ENCODE measurements at places on chromosomes 5 and 9.

DNA sequence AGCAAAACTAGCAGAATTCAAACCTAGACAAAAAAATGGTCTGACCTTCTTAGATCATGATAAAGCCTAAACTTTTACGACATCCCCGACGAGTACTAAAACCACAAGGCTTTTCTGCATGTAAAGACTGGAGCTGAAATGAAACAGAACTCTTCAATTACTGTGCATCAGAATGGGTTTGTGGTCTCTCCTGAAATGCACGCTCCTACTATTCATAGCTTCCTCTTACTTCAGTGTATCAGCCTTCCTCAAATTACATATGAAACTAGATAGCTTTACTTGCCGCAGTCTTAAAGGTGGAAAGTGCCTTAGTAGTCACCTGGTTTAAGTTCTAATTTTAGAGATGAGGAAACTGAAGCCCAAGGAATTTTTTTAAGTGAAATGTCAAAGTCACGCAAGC, 24.6 kb upstream of the MED10 start:
- no peak for DNase-seq

DNA sequence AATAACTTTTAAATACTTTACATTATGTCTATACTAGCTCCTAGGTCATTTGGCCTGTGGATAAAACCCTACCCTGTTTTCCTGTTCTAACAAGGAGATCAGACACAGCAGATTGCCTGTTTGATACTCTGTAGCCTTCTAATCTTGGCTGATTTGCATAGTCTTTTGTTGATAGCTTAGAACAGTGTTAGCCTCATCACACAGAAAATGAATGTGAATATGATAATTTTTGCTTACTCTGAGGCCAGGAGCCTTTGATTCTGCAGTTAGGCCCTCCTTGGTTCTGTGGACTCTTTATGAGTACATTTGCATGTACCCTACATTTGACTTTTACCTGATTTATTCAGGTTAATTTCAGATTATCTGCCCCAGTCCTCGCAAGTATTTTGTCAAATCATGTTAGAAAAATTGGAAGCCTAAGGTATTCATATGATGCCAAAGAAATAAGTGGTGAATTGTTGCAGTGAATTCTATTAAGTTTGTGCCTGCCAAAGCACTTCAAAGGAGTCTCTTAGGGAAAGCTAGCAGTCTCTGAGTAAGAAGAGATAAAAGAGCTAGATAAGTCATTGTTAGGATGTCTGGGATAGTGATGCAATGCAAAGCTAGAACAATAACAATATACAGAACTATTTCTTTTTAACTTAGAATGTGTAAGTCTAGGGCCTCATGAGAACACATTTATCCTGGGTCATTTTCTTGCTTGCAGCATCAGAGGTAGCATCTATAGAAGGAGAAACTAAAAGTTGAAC, 56.4 kb downstream of the SCAMP1 start:
- no peak for DNase-seq

- no peak for DNase-seq
Observed at GRCh38 chr5:152560512-152561137, 155.5 kb upstream of the NMUR2 start.

GRCh38 chr5:177454397-177455035, 7.9 kb downstream of the PRR7 start:
- DNase-seq = peak; percentile 92

DNA sequence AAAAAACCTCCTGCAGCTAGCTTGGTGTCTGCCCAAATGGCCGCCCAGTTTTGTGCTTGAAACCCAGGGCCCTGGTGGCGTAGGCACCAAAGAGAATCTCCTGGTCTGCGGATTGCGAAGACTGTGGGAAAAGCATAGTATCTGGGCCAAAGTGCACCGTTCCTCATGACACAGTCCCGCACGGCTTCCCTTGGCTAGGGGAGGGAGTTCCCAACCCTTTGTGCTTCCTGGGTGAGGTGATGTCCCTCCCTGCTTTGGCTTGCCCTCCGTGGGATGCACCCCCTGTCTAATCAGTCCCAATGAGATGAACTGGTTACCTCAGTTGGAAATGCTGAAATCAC, 83.0 kb upstream of the JAK2 start:
- no peak for DNase-seq

DNA sequence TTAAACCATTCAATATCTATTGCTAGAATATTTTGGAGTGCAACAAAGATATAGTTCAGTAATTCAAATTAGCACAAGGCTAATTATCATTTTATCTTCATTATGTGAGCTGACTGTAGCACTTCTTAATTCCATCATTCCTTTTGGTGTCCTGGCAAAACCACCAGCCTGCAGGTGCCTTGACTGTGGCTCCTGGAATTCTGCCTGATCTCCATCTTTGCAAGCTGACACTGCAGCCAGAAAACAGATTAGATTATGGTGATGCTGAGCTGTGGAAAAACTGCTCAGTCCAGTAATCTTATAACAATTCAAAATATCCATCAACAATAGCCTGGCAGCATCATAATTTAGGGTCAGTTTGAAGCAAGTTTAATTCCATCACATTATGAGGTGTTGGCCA, 919.5 kb downstream of the DTWD2 start:
- DNase-seq = no peak

DNA sequence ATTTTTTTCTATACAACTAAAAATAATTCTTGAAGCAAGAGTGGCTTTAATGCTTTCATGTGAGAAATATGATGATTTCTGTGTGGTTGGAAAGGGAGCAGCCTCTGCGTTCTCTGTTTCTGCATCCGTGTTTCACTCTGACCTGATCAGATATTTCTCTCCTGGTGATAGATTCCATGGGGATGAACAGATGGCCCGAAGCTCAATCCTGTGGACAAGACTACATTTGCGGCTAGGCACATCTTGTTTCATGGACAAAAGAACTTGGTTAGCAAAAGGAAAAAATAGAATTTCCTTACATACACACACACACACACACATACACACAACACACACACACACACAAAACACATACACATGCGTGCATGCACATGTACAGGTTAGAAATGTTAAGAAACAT, 218.2 kb upstream of the ADAMTS16 start:
- no peak for DNase-seq

DNA sequence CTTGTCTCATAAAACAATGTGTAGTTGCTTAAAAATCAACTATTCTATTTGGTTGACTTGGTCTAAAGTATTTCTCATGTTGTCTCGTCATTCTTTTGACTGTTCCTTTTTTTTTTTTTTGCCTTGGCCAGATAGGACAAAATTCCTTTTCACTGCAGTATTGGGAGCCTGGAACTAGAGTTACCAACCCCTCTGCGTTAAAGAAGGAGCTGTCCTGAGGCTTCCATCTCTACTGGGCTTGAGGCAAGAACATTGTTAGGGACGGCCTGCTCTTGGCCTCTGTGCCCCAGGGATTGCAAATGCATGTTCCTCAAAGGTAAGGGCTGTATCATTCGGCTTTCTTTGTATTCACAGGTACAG, 1.4 kb upstream of the NPR2 start:
- no peak for DNase-seq

- DNase-seq = no peak
Observed at GRCh38 chr9:33354651-33355211, 47.6 kb downstream of the AQP7 start.

GRCh38 chr5:95823738-95824609, 1.4 kb upstream of the GLRX start:
- peak; percentile 47 for DNase-seq

GRCh38 chr5:82278711-82279370, 687 bp upstream of the RPS23 start:
- no peak for DNase-seq

DNA sequence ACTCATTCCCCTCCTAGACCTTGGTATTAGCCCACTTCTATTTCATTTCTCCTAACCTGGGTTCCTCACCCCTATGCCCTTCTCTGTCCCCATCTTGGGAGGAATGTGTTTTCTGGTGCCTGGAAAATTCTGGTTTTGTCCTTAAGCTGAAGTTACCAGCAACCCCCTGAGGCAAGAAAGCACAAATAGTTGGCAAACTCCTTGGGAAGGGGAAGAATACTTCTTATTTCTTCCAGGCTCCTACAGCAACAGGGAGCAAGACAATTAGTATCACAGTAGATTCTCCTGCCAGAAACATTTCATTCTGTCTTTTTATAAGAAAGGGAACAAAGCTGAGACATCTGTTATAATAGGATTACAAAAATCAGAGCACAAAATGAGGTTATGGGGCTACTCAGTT, 142.5 kb downstream of the SNCAIP start:
- no peak for DNase-seq

- DNase-seq = no peak
Observed at GRCh38 chr5:125149527-125149926, 403.1 kb upstream of the ZNF608 start.

GRCh38 chr9:672851-673250, 168.6 kb upstream of the DMRT1 start:
- no peak for DNase-seq

- no peak for DNase-seq
Observed at GRCh38 chr5:51279983-51280706, 103.1 kb upstream of the ISL1 start.

DNA sequence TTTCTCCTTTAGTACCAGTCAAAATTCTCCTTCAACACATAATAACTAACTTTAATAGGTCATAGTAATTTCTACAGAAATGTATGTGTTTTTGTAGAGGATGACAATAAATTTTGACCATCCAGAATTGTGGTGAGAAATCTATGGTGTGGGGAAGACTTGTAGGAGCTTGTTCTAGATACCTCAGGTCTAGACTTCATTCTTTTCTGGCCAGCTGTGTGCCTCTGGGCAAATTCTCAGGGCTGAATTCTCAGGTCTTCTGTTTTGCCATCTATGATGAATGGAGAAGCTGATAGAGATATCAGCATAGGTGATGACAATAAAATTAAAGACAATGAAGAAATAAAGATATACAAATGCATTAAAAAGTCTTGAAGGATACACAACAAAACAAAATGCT, 298.6 kb upstream of the MEF2C start:
- DNase-seq = no peak

DNA sequence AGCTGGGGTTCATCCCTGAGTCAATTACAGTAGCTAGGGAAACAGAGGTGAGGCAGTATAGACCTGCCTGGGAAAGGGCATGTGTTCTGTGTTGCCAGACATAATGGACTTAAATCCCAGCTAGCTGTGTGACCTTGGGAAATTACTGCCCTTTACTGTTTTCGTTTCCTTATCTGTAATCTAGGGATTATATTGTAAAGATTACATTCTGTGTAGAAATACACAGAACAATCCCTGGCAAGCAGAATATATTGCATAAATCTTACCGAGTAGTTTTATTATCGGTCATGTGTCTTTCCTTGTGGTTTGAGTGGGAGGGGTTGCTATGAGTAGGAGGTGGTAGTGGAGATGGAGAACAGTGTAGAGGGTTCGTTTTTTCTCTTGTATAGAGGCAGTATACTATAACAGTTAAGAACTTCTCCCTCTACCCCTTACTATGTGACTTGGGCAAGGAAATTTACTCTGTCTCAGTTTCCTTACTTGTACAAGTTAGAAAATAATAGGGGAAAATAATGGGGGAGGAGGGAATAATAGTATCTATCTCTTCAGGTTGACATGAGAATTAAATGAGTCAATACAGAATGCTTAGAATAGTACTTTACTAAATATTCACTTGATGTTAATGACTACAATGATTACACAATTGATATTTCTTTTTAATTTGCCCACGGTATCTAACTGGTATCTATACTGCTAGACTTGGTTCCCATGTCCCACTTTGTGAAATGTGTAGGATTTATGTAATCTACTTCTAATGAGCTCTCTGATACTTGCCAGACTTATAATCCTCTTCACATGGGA, 7.1 kb upstream of the DMXL1 start:
- DNase-seq = no peak

DNA sequence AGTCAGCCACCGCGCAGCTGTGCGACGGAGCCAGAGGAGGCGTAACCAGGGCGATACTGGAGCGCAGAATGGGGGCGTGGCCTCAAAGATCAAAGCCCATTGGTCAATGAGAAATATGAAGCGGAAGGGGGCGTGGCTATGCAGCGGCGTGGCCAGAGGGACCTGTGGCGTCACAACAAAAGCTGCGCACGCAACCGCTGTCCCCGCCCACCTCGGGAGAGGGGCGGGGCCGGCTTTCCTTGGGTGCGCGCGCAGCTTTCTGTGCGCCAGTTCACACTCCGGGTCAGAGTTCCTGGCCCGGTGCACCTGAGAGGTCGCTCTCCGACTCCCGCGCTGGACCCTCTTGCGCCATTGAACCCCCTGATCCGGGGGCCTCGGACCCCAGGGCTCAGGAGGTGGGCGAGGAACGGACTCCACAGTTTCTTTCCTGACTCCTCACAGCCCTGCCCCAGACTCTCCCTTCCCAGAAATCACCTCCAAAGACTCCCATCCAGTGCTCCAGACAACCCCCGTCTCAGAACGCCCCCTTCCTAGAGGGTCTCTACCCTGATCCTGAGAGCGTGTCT, at the start of gene SWI5:
Gene SWI5, plus strand, starts transcription at position 269 of the 566 bp plus-strand sequence.
- DNase-seq = peak; percentile 99

DNA sequence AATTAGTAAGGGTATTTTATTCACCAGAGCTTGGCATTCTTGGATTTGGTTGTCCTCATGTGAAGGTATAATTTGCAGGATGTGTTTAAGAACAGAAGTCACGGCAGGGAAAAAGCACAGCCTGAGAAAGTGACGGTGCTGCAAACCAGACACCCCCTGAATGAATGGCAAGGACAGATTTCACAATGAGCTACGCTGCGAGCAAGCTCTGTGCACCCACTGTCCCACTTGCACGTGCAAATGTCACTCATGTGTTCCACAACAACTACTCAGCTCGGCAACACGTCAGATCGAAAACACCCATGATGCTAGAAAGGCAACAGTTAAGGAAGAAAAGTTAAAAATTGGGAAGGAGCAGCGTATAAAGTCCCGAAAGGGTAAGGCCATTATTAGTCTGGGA, 168.9 kb downstream of the ROR2 start:
- DNase-seq = no peak

DNA sequence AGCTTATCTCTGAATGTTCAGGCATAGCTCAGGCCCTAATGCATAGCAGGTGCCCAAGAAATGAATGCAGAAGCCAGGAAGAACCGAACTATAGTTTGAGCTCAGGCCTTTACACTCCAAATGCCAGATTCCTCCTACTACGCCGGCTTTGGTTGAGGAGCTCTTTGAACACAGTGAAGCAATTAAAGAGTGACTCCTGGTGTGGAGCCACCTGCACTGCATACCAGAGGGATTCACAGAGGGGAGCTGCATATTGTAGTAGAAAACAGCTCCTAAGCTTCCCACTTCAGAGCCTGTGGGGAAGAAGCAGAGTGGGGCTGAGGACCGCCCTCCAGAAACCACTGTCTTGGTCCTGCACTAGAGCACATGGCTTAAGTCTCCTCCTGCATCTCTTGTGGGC, 14.5 kb upstream of the KCNMB1 start:
- no peak for DNase-seq

DNA sequence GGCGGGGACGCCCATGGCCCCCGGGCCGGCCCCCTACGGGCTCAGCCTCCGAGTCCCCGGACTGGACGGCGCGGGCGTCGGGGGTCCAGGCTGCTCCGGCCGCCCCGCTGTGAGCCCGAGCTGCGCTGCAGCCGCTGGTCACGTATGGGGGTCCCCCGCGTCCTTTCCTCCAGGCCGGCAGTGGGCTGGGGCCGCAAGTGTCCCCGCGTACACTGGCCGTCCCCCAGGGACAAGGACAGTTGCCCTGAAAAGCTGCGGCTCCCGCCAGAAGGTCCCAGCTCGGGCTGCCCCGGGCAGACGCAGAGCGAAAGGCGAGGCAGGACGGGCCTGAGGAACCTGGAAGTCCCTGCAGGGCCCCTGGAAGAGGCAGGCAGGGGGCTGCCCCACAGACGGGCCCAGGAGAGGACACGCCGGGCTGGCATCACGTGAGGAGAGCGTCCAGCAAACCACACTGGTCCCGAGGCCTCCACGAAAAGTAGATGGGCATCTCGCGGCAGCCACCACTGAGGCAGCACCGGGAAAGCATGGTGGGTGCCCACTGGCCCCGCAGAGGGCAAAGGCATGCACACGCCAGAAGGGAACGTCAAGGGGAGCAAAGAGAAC, 3.3 kb upstream of the NKD2 start:
- DNase-seq = no peak

- no peak for DNase-seq
Observed at GRCh38 chr9:224026-224425, 9.4 kb downstream of the DOCK8 start.

All from stimulated activated naive CD4-positive, alpha-beta T cell (primary cell).